ENCODE measurements at places on chromosomes 7 and 10. TPM values are rescaled to one million over a fixed set of nuclear protein-coding genes. Genes with fewer than 3 reads are reported as not detected.

GRCh38 chr7:139675127-139676125 lies 102.4 kb downstream of the HIPK2 start:
- H3K4me1 ChIP-seq, result peaks cover 6% of the 10 kb centered on the region
- no peak overlapping the region for H3K4me3 ChIP-seq

GRCh38 chr10:955820-956217 lies 24.3 kb upstream of the LARP4B start:
- no peak overlapping the region for H3K27ac ChIP-seq
- H3K27me3 ChIP-seq, result no peaks in the 10 kb centered on the region
- H3K36me3 ChIP-seq, result no peaks in the 10 kb centered on the region
- H3K4me1 ChIP-seq, result no peaks in the 10 kb centered on the region
- H3K4me3 ChIP-seq, result no peak overlapping the region

DNA sequence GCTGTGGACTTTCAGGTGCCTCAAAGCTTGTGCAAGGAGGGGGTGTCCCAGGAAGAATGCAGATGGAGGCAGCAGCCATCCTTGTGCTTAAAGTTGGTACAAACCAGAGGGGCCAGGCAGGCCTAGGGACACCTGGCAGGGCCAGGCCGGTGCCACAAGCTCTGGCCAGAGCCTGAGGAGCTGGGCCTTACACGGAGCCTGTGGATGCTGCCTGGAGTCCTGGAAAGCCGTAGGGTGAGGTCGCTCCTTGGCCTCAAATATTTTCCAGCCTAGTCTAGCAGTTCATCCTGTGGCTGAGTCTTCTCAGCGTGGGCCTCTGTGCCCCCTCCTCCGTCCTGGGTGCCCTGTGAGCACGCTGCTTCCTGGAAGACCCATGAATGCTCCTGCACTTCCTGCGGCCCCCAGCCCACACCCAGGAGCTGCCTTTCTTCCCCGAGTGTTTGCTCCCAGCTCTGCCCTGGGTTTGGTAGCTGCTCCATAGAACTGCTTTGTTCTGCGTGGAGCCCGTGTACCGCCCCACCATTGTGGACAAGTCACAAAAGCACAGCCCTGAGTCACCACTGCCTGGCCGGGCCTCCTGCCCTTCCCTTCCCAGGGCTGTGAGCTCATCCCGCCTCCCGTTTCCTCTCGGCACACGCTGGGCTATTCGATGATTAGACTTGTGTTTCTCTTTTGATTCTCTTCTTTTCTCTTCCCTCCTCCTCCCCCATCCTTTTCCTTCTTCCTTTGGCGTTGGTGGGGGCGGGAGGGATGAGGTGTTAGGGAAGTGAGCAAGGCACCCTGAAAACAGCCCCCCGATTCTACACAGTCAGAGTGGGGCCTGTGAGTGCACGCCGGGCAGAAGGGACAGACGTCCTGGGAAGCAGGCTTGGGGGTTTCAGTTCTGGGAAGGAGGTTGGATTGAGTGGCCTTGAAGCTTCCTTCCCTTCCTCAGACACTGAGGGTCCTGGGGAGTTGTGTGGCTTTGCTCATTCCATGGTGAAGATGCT lies 73.2 kb upstream of the SHH start:
- no peak overlapping the region for H3K27ac ChIP-seq
- no peaks in the 10 kb centered on the region for H3K27me3 ChIP-seq
- no peak overlapping the region for H3K4me3 ChIP-seq
- no peaks in the 10 kb centered on the region for H3K36me3 ChIP-seq

- DNase-seq, result no peak
- H3K27me3 ChIP-seq, result no peaks in the 10 kb centered on the region
- no peaks in the 10 kb centered on the region for H3K36me3 ChIP-seq
- no peaks in the 10 kb centered on the region for H3K4me1 ChIP-seq
- H3K4me3 ChIP-seq, result no peak overlapping the region
These were observed 77.9 kb downstream of the CTNNA3 start for GRCh38 chr10:67618116-67618515.

DNA sequence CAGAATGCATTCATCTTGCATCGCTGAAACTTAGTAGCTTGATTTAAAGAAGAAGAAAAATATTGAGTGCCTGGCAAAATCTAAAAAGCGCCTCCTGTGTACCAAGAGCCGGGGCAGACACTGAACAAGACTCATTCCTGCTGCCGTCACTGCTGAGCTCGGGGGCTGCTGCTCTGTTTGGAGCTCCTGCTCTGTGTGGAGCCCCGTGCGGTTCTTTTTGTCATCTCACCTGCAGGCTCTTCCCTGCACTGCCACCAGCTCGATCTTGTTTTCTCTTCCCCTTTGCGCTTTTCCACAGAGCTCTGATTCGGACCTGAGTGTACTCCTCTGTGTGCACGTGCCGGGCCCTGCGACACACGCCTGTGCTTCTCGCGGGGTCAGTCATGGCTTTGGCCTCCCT lies 462.1 kb upstream of the DPP6 start:
- DNase-seq, result no peak
- H3K36me3 ChIP-seq, result no peaks in the 10 kb centered on the region
- no peaks in the 10 kb centered on the region for H3K4me1 ChIP-seq
- no peaks in the 10 kb centered on the region for H3K27me3 ChIP-seq
- no peak overlapping the region for H3K27ac ChIP-seq

DNA sequence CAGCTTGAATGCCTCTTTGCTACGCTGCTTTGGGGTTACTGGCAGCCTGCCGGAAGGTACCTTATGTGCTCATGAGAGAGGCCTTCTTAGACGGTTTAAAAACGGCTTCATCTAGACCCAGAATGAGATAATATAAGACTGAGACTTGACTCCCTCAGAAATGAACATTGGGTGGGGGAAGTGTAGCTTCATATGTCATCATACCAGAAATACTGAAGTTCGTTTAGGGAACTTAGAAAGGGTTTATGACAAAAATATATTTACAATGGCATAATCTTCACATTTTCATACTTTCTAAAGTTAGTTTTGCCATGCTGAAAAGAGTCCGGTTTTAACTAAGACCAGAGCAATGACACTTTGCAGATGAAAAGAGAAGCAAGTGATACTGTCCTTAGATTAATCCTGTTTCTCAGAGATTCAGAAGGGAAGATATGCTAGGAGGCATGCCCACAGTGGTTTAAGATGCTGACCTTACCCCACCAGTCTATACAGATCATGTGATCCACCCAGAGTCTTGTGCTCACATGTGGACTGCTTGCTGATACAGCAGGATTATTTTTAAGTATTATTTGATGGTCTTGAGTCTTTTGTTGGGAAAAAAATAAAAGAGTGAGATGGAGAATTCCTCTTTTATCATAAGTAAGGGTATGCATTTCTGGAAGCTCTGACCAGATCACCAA lies 40.8 kb upstream of the HGF start:
- no peaks in the 10 kb centered on the region for H3K27me3 ChIP-seq
- no peaks in the 10 kb centered on the region for H3K36me3 ChIP-seq
- DNase-seq, result no peak
- H3K4me3 ChIP-seq, result no peak overlapping the region
- H3K27ac ChIP-seq, result no peak overlapping the region
- no peaks in the 10 kb centered on the region for H3K4me1 ChIP-seq

- no peaks in the 10 kb centered on the region for H3K27me3 ChIP-seq
- H3K4me1 ChIP-seq, result peaks cover 17% of the 10 kb centered on the region
- peak within 1 kb of the TSS; percentile 95 for H3K27ac ChIP-seq
- peak within 1 kb of the TSS; percentile 84 for H3K4me3 ChIP-seq
- no peaks in the 10 kb centered on the region for H3K36me3 ChIP-seq
These were observed at the start of gene RARRES2 for GRCh38 chr7:150341263-150342120. Gene RARRES2 (minus strand): TSS chr7:150341629. CDS start chr7:150340609, 1,020 bp downstream.

DNA sequence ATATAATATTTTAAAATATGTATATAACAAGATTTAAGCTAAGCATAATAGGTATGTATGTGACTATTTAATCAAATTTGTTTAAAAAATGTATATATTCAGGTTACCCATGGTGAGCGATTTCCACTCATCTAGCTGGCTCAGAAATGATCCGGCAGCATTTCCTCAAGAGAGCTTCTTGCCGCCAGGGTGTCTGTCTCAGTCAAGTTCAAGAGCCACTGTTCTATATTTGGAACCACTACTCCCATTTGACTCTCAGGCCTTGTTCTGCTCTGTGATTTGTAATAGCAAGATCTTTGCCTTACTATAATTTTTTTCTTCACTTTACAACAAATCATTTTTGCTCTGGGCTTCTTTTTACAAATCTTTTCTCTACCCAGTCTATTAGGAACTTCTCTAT lies 48.7 kb upstream of the CNTNAP2 start:
- no peak overlapping the region for H3K27ac ChIP-seq
- no peak overlapping the region for H3K4me3 ChIP-seq
- H3K27me3 ChIP-seq, result no peaks in the 10 kb centered on the region
- no peaks in the 10 kb centered on the region for H3K36me3 ChIP-seq
- no peaks in the 10 kb centered on the region for H3K4me1 ChIP-seq

GRCh38 chr7:80681272-80681885 lies 42.9 kb downstream of the CD36 start:
- H3K4me3 ChIP-seq, result no peak overlapping the region
- no peaks in the 10 kb centered on the region for H3K27me3 ChIP-seq
- no peaks in the 10 kb centered on the region for H3K4me1 ChIP-seq
- no peak for DNase-seq

- H3K27me3 ChIP-seq, result no peaks in the 10 kb centered on the region
- no peaks in the 10 kb centered on the region for H3K4me1 ChIP-seq
- no peak overlapping the region for H3K4me3 ChIP-seq
- no peaks in the 10 kb centered on the region for H3K36me3 ChIP-seq
These were observed 47.4 kb downstream of the ZMYND11 start for GRCh38 chr10:182441-183201.

GRCh38 chr7:47087866-47088265 lies 494.0 kb downstream of the TNS3 start:
- H3K4me1 ChIP-seq, result peaks cover 2% of the 10 kb centered on the region
- no peak for DNase-seq
- H3K36me3 ChIP-seq, result no peaks in the 10 kb centered on the region
- H3K27ac ChIP-seq, result no peak overlapping the region
- no peak overlapping the region for H3K4me3 ChIP-seq

DNA sequence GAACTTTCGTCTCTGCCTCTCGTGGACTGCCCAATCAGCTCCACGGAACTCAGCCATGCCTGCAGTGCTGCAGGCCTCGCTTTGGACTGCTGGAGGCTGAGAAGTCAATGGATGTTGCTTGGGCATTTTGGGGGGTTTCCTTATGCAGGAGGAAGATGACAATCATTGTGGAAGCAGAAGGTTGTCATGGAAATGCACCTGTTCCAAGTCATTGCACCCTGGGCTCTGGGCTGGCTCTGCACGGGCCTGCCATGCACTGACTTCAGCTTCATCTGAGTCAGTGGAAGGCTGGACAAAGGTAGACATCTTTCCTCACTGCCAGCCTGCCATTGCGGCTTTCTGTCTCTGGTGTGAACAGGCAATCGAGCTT lies 217.3 kb downstream of the RPS24 start:
- no peak for DNase-seq
- H3K27ac ChIP-seq, result no peak overlapping the region
- no peaks in the 10 kb centered on the region for H3K27me3 ChIP-seq
- no peaks in the 10 kb centered on the region for H3K36me3 ChIP-seq
- no peak overlapping the region for H3K4me3 ChIP-seq

- no peaks in the 10 kb centered on the region for H3K4me1 ChIP-seq
- no peak overlapping the region for H3K4me3 ChIP-seq
- no peaks in the 10 kb centered on the region for H3K27me3 ChIP-seq
- no peaks in the 10 kb centered on the region for H3K36me3 ChIP-seq
These were observed 46.4 kb downstream of the ABCB5 start for GRCh38 chr7:20661884-20662283.

IGFBP3 gene
- polyA plus RNA-seq, result 174 TPM

CRHR2 gene
- not detected for polyA plus RNA-seq

TFEC gene
- 2.3 TPM for polyA plus RNA-seq

ANKRD2 gene
- polyA plus RNA-seq, result 0.17 TPM
